Cortex of kidney (tissue), 1 donor: ENCODE measurements at places on chromosomes 13 and 19.

DNA sequence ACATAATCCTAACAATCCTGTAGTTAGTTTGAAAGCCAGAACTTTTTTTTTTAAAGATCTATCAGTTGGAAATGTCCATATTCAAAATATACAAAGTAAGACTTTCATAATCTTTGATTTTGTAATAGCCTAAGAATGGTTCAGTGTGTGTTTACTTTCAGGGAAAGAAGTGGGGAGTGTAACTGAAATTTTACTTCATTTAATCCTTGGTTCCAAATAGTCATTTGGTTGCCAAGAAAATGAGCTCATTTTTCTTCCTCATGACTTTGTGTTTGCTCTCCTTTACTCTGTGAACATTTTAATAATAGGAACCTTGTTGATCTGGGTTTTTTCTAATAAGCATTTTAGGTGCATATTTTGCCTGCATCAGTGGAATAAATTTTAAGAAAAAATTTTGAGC lies 278.8 kb downstream of the SLITRK6 start:
- no peak for DNase-seq

DNA sequence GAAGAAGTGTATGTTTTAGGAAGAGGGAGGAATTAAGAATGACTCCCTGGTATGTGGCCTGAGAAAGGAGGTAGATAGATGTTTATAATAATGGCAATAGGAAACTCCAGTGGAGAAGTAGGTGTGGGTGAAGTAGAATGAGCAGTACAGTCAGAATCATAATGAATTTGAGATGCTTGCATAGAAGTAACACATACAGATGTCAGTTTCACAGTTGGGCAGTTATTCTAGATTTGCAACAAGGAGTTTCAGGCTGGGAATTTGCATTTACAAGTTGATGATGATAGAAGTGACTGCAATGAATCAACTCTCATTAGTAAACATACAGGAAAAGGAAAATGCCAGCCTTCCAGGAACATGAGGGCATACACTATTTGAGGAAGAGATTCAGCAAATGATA lies 149.0 kb downstream of the SLITRK1 start:
- DNase-seq = no peak

- no peak for DNase-seq
Measured at GRCh38 chr13:87376081-87376480, 295.1 kb upstream of the SLITRK5 start.

DNA sequence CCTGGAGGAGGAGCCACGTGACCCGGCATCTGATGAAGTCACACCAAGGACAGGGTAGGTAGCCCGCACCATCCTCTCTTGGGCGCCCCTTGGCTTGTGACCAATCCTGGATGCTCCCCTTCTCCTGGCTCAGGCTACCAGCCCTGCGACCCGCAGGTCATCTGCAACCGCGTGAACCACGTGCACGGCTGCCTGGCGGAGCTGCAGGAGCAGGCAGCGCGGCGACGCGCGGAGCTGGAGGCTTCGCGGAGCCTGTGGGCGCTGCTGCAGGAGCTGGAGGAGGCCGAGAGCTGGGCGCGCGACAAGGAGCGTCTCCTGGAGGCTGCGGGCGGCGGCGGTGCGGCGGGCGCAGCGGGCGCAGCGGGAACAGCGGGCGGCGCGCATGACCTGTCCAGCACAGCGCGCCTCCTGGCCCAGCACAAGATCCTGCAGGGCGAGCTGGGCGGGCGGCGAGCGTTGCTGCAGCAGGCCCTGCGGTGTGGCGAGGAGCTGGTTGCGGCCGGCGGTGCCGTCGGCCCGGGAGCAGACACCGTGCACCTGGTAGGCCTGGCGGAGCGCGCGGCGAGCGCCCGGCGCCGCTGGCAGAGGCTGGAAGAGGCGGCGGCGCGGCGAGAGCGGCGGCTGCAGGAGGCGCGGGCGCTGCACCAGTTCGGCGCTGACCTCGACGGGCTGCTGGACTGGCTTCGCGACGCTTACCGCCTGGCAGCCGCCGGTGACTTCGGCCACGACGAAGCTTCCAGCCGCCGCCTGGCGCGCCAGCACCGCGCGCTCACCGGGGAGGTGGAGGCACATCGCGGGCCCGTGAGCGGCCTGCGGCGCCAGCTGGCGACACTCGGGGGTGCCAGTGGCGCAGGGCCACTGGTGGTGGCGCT lies 45.9 kb downstream of the SPTBN4 start:
- no peak for DNase-seq

DNA sequence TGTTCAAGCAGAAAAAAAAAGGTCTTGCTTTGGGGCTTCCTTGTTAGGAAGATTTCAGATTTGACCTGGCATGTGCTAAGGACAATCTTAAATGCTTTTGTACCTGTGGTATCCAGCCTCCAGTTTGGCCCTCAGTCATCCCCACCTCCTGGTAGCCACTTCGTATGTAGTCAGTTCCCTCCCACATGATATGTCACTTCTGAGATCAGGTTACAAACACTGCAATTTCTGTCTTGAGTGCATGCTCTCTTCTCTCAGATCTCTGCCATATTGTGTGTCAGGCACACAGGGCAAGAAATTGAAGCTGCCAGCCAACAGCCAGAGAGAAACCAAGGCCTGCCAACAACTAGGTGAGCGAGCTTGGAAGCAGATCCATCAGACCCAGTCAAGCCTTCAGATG lies 60.3 kb upstream of the STARD13 start:
- DNase-seq = no peak

GRCh38 chr13:32059511-32059984 lies 28.0 kb downstream of the FRY start:
- DNase-seq = no peak
